ENCODE measurements at places on chromosomes 2 and 18. TPM values are rescaled to one million over a fixed set of nuclear protein-coding genes. Genes with fewer than 3 reads are reported as not detected.

The ZAP70 gene
- total RNA-seq: 2.2 TPM

The RNU2-63P gene
- 5.7 TPM for total RNA-seq

The SERPINB12 gene
- not detected for total RNA-seq

The SFTPB gene
- 17.3 TPM for total RNA-seq

The G6PC2 gene
- total RNA-seq: not detected

The GEN1 gene
- total RNA-seq: 30.0 TPM

The TSN gene
- 69.0 TPM for total RNA-seq

The SIX3 gene
- not detected for total RNA-seq

The FER1L5 gene
- total RNA-seq: not detected

The CD28 gene
- 1.5 TPM for total RNA-seq

The DYNC1I2 gene
- total RNA-seq: 88.3 TPM

The TMEM163 gene
- total RNA-seq: 0.29 TPM

The PLB1 gene
- total RNA-seq: 3.0 TPM

The SS18 gene
- total RNA-seq: 41.9 TPM

The DIPK1C gene
- total RNA-seq: 0.24 TPM

The GAREM1 gene
- total RNA-seq: 15.3 TPM

The IL37 gene
- total RNA-seq: not detected

The STK36 gene
- 17.8 TPM for total RNA-seq

The CABYR gene
- 1.6 TPM for total RNA-seq

The ATF2 gene
- 46.4 TPM for total RNA-seq

The IL36A gene
- total RNA-seq: not detected

The GNLY gene
- 4.7 TPM for total RNA-seq

The NRP2 gene
- total RNA-seq: 25.2 TPM

The GBX2 gene
- total RNA-seq: not detected

The ST8SIA5 gene
- total RNA-seq: 0.32 TPM

The LONRF2 gene
- 0.17 TPM for total RNA-seq

The HRH4 gene
- 0.11 TPM for total RNA-seq

The GAL3ST2 gene
- 70.2 TPM for total RNA-seq

The EMILIN1 gene
- 20.2 TPM for total RNA-seq

The CCDC141 gene
- total RNA-seq: 0.42 TPM

The ICA1L gene
- 1.8 TPM for total RNA-seq

The FBXO48 gene
- 1.5 TPM for total RNA-seq

The KCNIP3 gene
- 1.5 TPM for total RNA-seq

The DLGAP1 gene
- total RNA-seq: 0.25 TPM

The TWIST2 gene
- 2.7 TPM for total RNA-seq

The TXNDC2 gene
- not detected for total RNA-seq

The STPG4 gene
- 0.21 TPM for total RNA-seq

The IL1R2 gene
- 152 TPM for total RNA-seq

The IL18R1 gene
- 1.1 TPM for total RNA-seq

The L3MBTL4 gene
- 3.5 TPM for total RNA-seq

The UGT1A6 gene
- total RNA-seq: 4.4 TPM

The EVA1A gene
- 0.77 TPM for total RNA-seq

The SRD5A2 gene
- total RNA-seq: not detected

The C2orf80 gene
- not detected for total RNA-seq

The MAP3K19 gene
- not detected for total RNA-seq

The UGT1A8 gene
- 15.9 TPM for total RNA-seq

The CHPF gene
- 43.5 TPM for total RNA-seq

The YWHAQ gene
- total RNA-seq: 299 TPM

The SETBP1 gene
- 9.6 TPM for total RNA-seq

The IFIH1 gene
- 16.1 TPM for total RNA-seq

The LYG2 gene
- not detected for total RNA-seq

The VIT gene
- 0.20 TPM for total RNA-seq

The CHRND gene
- not detected for total RNA-seq

The RFTN2 gene
- 0.49 TPM for total RNA-seq

The SLC9A4 gene
- total RNA-seq: 0.15 TPM

The CABLES1 gene
- 6.2 TPM for total RNA-seq

The MBP gene
- 43.0 TPM for total RNA-seq

The EPB41L5 gene
- 36.0 TPM for total RNA-seq

The CDK15 gene
- 0.72 TPM for total RNA-seq

All from colonic mucosa (tissue), 4 donors.